AG10803 (cell line): ENCODE measurements at places on chromosomes 5 and 9.

- DNase-seq: no peak
Observed at GRCh38 chr9:113796646-113797426, 79.3 kb upstream of the ZNF618 start.

- DNase-seq: no peak
Observed at GRCh38 chr5:118196229-118196628, 792.1 kb downstream of the DTWD2 start.

GRCh38 chr5:178530526-178530925, 59.7 kb downstream of the COL23A1 start:
- no peak for DNase-seq

DNA sequence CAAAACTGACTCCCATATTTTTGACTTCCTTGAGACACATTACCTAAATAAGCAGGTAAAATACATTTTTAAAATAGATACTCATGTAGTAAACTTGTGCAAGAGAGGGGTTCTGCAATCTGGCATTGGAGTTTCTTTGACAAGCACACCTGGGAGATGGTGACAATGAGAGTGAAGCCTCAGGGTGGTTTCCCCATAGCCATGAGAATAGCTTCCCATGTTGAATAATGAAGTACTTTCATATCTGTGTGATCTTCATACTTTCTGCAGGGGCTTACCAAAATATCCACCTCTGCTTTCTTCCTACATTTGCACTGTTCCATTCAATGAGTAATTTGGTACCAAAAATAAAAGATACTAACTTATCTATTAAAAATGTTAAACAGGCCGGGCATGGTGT, 44.7 kb upstream of the VCAN start:
- no peak for DNase-seq
